ENCODE measurements at places on chromosomes 16 and 17. TPM values are rescaled to one million over a fixed set of nuclear protein-coding genes. Genes with fewer than 3 reads are reported as not detected.

GRCh38 chr16:80440667-80441066, 100.1 kb upstream of the DYNLRB2 start:
- H3K4me1 ChIP-seq, result peaks cover 1% of the 10 kb centered on the region
- peaks cover 23% of the 10 kb centered on the region for H3K27me3 ChIP-seq
- no peaks in the 10 kb centered on the region for H3K36me3 ChIP-seq
- no peak overlapping the region for H3K27ac ChIP-seq
- no peak for DNase-seq

DNA sequence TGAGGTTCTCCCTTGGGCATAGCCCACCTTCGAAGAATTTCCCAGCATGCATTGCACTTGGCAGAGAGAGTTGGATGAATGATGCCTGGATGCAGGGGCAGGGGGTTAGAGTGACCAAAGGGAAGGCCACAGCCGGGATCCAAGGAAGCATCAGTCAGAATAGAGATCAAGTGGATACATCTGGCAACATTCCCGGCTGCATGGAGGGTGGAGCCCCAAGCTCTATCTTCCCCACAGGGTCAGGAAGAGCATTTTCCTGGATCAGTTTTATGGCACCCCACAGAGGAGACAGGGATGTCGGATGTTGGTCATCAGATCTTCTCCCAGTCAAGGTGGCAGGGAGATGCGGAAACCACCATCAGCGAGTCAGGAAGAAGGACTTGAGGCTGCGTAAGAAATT, 13.0 kb downstream of the PIRT start:
- DNase-seq, result no peak
- no peaks in the 10 kb centered on the region for H3K27me3 ChIP-seq
- H3K4me3 ChIP-seq, result no peak overlapping the region
- no peak overlapping the region for H3K27ac ChIP-seq
- no peaks in the 10 kb centered on the region for H3K4me1 ChIP-seq

- no peak overlapping the region for H3K27ac ChIP-seq
- no peak for DNase-seq
- peaks cover 49% of the 10 kb centered on the region for H3K4me1 ChIP-seq
- H3K27me3 ChIP-seq, result peaks cover 22% of the 10 kb centered on the region
- peaks cover 33% of the 10 kb centered on the region for H3K36me3 ChIP-seq
- H3K4me3 ChIP-seq, result peak overlapping the region; percentile 54
Observed at GRCh38 chr16:84618581-84619460, 943 bp upstream of the COTL1 start.

DNA sequence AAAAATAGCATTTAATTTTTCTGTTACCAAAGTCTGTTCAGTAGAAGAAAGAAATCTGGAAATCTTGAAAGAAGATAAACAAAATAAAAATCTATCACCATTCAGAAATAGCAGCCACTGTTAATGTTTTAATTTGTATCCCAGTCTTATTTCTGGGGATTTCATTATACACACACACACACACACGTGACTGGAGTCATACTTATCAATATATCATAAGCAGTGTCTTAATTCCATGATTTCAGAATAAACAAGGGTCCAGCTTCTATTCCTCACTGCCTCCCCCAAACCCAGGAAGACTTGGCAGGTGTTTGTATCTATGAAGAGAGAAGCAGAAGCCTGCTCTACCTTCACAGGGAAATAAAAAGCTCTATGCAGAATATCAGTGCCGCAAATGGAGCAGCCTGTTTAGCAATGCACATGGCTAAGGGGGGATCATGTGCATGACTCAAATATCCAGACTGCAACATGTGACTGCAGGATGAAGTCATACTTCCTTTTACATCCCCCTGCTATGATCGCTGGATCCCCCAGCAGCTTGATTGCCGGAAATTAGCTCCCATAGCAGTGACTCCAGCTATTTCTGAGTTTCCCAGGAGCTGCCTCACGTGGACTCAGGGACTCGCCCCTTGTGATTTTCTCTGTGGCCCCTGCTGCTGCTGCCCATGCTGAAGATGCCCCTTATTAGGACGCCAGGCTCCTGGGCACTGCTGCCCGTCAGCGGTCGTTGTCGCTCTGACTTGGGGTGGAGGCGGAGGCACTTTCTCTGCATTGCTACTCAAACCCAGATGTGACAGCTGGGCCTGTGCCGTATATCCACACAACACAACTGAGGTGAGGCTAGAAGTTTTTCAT, 341.0 kb downstream of the CPPED1 start:
- no peak overlapping the region for H3K27ac ChIP-seq
- peaks cover 13% of the 10 kb centered on the region for H3K4me1 ChIP-seq
- no peak overlapping the region for H3K4me3 ChIP-seq
- no peaks in the 10 kb centered on the region for H3K27me3 ChIP-seq

GRCh38 chr17:49525831-49526741, 31.0 kb downstream of the NGFR start:
- DNase-seq, result no peak
- no peaks in the 10 kb centered on the region for H3K36me3 ChIP-seq
- no peak overlapping the region for H3K27ac ChIP-seq
- H3K27me3 ChIP-seq, result peaks cover 24% of the 10 kb centered on the region
- no peak overlapping the region for H3K4me3 ChIP-seq

DNA sequence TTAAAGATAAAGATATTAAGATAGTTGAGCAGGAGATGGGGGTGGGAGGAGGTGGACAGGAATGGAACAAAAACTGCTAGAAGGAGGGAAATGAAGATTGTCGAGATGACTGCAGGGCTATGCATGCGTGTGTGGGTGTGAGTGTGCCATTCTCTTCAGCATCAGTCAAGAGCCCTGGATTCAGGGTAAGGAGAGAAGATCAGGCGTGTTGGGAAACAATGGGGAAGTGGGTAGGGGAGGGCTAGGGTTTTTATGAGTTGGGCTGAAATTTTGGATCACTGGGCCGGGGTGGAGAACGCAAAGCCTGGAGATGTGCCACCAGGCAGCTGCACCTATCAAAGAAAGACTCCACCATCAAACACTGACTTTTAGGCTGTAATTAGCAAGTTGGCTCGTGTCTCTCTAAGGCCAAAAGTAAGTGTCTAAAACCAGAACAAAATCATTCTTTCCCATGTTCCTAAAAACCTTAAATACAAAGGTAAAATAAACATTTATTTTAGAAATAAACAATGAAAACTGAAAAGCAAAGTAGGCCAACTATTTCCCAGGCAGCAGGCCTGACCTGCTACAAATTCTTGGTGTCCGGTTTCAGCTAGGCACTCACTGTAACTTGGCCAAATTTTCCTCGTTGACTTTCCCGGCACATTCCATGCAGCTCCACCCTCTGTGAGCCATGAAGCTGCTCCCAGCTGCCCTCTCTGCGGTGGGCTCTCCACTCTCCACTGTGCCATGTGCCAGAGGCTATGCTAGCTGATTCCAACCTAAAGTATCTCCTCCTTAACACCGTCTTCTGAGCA, 4.2 kb downstream of the CDRT4 start:
- DNase-seq, result no peak
- no peaks in the 10 kb centered on the region for H3K4me1 ChIP-seq
- no peak overlapping the region for H3K27ac ChIP-seq

- peaks cover 49% of the 10 kb centered on the region for H3K36me3 ChIP-seq
- H3K4me3 ChIP-seq, result no peak overlapping the region
- peaks cover 21% of the 10 kb centered on the region for H3K4me1 ChIP-seq
- H3K27ac ChIP-seq, result no peak overlapping the region
- peaks cover 32% of the 10 kb centered on the region for H3K27me3 ChIP-seq
Observed at GRCh38 chr17:18905226-18905625, 46.7 kb upstream of the SLC5A10 start.

Gene UMOD
- total RNA-seq, result not detected

DNA sequence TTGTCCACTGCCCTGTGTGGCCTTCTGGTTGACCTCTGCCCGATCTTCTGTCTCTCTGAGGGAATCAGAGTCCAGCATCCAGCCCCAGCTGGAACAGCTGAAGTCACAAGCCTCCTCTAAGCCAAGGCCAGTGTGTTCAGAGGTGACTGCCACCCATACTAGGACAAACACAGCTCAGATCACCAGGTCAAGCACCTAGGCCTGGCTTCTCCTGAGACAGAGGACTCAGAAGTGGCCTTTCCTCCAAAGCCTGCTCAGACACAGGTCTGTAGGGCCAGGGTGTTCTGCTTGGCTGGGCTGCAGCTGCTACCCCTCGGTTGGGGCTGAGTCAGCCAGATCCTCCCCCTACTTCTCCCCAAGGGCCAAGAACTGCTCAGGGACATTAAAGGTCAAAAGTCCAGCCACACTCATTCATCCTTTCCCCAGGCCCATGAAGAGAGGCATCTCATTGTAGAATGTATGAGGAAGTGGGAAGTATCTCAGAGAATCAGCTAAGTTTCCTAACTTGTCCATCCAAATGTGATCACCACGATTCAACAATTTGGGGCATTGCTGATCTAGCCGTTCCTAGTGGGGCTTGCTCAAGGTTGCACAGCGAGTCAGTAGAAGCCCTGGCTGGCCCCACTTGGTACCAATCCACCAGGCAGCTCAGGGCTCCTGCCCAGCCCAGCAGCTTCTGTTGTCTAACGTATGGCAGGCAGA, 7.6 kb downstream of the SLC46A1 start:
- peaks cover 16% of the 10 kb centered on the region for H3K36me3 ChIP-seq
- H3K27ac ChIP-seq, result no peak overlapping the region
- peaks cover 9% of the 10 kb centered on the region for H3K4me1 ChIP-seq
- DNase-seq, result no peak
- no peak overlapping the region for H3K4me3 ChIP-seq

Gene CD79B
- total RNA-seq, result 48.6 TPM

Gene C17orf50
- total RNA-seq, result not detected

- DNase-seq, result no peak
- no peak overlapping the region for H3K4me3 ChIP-seq
- H3K27me3 ChIP-seq, result no peaks in the 10 kb centered on the region
- no peaks in the 10 kb centered on the region for H3K36me3 ChIP-seq
Observed at GRCh38 chr17:10556301-10557005, 7.0 kb upstream of the MYH2 start.

Gene JMJD8
- total RNA-seq, result 27.2 TPM

DNA sequence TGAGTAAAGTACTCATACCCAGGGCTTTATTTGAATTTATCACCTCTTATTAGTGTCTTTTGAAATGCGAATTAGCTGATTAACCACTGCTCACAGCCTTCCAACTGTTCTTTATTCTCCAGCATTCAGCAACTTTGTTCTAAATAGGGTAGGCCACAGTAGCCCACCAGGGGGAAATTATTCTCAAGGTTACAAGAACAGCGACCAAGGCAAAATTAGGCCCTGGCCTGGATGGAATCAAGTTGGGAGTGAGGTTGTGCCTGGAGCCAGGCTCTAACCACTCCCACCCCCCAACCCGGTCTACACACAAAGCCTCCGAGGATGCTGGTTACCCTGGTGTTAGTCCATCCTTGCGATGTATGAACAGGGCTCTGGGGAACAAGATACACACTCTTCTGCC, 245.5 kb downstream of the STX8 start:
- no peak for DNase-seq
- no peaks in the 10 kb centered on the region for H3K4me1 ChIP-seq
- H3K27me3 ChIP-seq, result no peaks in the 10 kb centered on the region

Gene SLC16A6
- 10.4 TPM for total RNA-seq

DNA sequence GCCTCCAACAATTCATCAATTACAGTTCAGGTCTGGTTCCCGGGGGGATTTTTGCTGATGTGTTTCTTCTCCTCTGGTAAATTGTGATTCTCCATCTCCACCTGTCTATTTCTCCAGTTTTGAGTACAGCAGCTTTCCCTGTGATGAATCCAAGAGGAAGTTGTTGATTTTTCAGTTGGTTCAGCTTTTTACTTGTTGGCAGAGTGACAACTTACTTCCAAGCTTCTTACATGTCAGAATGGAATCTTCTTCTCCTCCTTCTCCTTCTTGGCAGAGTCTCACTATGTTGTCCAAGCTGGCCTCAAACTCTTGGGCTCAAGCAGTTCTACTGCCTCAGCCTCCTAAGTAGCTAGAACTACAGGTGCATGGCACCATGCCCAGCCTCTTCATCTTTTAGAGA, 33.4 kb upstream of the TMEM92 start:
- H3K4me1 ChIP-seq, result no peaks in the 10 kb centered on the region
- H3K36me3 ChIP-seq, result no peaks in the 10 kb centered on the region
- peaks cover 41% of the 10 kb centered on the region for H3K27me3 ChIP-seq
- no peak overlapping the region for H3K27ac ChIP-seq
- no peak for DNase-seq

DNA sequence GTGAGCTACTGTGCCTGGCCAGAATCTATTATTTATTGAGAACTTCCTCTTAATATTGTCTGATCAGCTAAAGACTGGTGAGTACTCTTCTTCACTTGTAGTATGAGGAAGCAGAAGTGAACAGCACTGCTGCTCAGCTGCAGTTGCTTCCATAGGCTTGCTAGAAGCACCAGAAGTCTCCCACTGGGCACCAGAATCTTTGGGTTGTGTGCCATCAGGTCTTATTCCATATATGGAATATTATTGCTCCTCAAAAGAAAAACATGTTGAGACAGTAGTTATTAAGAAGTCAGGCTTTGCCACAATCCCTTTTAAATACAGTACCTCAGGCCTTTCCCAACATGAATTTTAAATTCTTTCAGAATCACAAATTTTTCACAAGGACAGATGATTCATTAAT, 17.2 kb downstream of the SNTB2 start:
- DNase-seq, result no peak
- H3K36me3 ChIP-seq, result no peaks in the 10 kb centered on the region
- H3K27ac ChIP-seq, result no peak overlapping the region
- peaks cover 16% of the 10 kb centered on the region for H3K4me1 ChIP-seq
